AG04449 (cell line): ENCODE measurements at places on chromosomes 6 and 20.

GRCh38 chr6:145119081-145119480, 616.2 kb downstream of the EPM2A start:
- DNase-seq: no peak

DNA sequence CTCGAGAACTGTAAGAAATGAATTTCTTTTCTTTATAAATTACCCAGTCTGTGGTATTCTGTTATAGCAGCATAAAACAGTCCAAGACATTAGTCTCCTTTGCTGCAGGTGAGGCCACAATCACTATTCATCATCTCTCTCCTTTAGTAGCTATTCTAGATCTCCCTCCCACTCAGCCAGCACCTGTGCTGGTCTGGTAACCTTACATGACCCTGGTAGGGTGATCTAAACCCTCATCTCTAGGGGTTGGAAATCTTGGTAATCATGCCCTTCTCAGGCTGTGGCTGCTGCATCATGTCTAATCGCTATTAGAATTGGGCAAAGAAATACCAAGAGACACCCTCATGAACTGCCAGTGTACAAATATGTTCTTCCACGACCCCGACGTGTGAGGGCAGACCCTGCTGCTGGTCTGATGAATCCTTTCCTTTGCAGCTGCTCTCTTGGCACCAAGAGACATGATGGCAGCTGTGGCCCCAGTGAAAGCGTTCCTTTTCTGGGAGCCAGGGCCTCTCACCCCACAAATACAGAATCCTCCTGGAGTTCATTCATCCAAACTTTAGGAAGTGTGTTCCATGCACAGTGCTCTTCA, 23.0 kb upstream of the IGF2R start:
- DNase-seq: no peak

DNA sequence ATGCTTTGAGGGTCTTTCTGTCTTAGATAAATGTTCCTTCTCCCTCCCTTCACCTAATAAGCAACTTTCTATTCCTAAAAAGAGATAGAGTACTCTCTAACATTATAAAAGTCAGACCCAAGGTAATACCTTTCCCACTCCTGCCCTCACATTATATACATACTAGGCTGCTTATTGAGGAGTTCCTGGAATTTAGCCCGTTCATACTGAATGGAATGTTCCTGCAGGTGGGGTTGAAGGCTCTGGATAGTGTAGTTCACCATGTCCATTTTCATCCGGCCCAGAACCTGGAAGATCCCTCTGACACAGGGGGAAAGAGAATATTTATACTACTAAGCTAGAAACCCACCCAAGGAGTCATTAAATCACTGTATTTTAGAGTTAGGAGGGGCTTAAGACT, 20.4 kb downstream of the TCP11 start:
- no peak for DNase-seq

DNA sequence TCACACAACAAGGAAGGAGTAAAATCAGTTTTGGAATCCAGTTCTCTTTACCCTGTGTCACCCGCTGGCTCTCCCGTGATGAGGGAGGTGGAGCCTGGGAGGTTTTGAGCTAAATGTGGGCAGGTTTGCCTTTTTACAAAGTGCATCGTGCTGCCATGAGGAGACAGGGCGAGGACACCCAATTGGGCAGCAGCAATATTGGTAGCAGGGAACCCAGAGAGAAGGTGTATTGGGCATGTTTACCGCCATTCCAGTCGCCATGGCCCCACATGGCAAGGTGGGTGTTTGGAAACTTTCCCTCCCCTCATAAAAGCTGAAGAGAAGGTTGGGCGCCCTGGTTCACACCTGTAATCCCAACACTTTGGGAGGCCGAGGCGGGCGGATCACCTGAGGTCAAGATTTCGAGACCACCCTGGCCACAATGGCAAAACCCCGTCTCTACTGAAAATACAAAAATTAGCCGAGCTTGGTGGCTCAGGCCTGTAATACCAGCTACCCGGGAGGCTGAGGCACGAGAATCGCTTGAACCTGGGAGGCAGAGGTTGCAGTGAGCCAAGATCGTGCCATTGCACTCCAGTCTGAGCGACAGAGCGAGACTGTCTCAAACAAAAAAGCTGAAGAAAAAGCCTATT, 3.5 kb upstream of the UBE2V1 start:
- no peak for DNase-seq

DNA sequence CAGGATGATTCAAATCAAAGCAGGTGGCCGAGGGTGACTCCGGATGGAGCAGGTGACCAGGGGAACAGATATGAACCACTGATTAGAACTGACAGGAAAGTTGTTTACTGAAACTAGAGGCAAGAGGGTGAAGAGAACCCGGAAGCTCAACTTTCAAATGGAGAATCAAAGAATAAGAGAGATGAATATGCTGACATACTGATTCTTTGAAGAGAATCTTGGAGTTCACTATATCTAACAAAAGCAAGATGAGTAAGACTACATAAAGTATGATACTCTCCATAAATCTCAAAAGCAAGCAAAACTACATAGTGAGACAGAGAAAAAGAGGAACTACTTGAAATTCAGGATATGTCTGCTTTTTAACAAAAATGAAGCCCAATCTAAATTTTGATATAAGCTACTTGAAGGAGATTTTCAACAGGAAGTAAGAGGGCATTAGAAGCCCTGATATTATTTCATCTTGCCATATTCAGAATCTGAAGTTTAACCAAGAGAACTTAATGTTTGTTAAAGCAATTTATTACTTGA, 4.0 kb upstream of the UBD start:
- no peak for DNase-seq

- peak; percentile 7 for DNase-seq
Measured at GRCh38 chr20:20677186-20677585, 35.3 kb downstream of the RALGAPA2 start.

GRCh38 chr6:15810618-15811017, 147.8 kb upstream of the DTNBP1 start:
- no peak for DNase-seq

- no peak for DNase-seq
Measured at GRCh38 chr6:131819572-131820124, 11.8 kb downstream of the ENPP1 start.

DNA sequence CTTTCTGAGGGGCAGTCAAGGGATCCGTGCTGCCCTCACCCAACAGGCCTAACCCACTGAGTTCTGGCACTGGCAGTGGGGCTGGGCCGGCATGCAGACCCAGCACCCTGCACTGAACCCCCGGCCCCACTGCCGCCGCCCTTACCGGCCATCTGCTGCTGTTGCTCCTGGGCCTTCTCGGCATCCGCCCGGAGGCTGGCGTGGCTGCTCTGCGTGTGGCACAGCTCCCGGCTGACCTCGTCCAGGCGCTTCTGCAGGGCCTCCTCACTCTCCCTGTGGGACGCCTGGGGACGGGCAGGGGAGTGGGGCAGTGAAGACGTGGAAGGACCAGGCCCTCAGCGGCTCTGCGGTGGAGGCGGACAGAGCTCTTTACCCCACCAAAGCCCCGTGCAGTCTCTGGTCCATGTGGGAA, 52.4 kb downstream of the RRBP1 start:
- DNase-seq: no peak

DNA sequence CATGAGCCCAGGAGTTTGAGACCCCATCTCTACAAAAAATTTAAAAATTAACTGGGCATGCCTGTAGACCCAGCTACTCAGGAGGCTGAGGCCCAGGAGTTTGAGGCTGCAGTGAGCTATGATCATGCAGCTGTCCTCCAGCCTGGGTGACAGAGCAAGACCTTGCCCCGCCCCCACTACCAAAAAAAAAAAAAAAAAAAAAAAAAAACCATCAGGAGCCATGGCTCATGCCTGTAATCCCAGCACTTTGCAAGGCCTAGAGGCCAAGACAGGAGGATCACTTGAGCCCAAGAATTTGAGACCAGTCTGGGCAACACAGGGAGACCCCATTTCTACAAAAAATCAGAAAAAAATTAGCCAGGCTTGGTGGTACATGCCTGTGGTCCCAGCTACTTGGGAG, 159.1 kb downstream of the SOBP start:
- DNase-seq: no peak

- no peak for DNase-seq
Measured at GRCh38 chr20:20213526-20214121, 154.3 kb upstream of the INSM1 start.

- no peak for DNase-seq
Measured at GRCh38 chr20:59382157-59382725, 81.8 kb downstream of the EDN3 start.

- no peak for DNase-seq
Measured at GRCh38 chr20:2800521-2801285, at the start of gene CPXM1. TSS of gene CPXM1 (minus strand) at chr20:2800627. CDS start at chr20:2800572, 55 bp downstream.

GRCh38 chr20:37479925-37480691, 40.9 kb upstream of the NNAT start:
- DNase-seq: no peak

DNA sequence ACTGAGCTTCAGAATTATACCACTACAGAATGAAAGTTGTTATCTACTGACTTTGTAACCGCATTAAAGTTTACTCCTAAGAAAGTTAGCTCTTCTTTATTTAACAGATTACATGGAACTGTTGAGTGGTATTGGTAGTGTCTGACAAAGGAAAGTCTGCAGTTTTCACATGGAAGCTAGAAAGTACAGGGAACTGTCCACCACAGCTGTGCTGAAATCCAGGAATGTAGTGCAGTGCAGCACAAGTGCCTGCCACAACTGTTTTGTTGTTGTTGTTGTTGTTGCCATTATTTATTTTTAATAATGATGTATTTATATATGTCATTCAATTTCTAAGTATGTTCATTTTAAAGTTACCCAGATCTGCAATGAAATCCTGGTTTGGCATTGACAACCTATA, 464.9 kb downstream of the TBC1D32 start:
- DNase-seq: no peak

GRCh38 chr6:37210313-37210968, 40.5 kb downstream of the PIM1 start:
- peak; percentile 41 for DNase-seq

- DNase-seq: peak; percentile 81
Measured at GRCh38 chr6:81766482-81767069, 14.1 kb upstream of the TENT5A start.

DNA sequence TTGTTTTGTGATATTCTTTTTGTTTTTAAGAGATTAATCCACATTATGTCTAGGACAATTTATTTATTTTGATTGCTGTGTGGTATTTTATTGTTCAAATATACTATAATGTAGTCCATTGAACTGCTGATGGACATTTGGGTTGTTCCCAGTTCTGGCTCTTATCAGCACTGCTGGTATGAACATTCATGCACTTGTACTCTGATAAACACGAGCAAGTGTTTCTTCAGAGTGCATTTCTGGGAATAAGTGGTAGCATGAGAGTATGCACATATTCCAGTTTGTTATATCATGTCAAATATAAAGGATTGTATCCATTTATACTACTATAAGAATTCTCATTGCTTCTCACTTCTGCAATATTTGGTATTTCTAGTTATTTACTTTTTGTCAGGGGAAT, 7.1 kb downstream of the CALHM6 start:
- DNase-seq: no peak

DNA sequence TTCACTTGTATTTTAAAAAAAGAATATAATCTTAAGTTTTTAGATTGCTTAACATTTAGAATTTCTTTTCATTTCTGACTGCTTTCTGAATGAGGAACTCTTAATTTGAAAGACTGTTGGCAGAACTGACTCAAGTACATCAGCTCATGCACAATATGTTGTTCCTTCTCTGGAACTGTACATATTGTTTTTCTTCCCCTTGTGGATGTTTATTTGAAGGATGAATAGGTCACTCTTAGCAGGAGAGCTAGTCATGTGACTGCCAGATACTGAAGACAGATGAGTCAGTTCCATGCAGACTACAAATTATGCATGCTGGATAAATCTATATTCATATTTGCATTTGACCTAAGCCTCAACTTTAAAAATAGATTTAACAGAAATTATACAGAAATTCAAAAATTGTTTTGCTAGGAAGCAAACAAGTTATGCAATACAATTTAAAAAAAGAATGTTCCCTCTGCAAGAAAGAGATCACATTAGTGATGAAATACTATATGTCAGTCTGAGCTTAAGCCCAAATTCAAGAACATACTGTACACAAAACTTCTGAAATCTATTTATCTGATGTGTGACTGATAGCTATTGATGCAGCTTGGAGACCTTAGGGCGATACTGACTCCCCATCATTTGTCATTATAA, 1274.9 kb upstream of the GJE1 start:
- DNase-seq: peak; percentile 85

DNA sequence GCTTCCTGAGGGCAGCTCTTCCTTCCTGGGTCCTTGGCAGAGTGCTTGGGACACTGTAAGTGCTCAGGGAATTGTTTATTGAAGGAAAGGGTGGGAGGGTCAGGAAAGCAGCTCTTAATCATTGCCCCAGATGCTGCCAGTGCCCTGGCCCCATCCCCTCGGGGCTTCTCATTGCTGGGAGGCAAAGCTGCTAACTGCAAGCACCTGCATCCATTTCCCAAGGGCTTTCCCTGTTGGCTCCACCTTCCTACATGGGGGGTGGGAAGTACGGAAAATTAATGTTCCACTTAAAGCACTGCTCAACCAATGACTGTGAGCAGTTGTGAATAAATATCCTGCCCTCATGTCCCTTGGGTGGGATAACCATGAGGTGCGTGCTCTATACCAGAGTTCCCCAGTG, 56.4 kb downstream of the NDUFAF5 start:
- DNase-seq: no peak

- no peak for DNase-seq
Measured at GRCh38 chr20:52142757-52143156, 48.8 kb downstream of the ZFP64 start.

GRCh38 chr6:153959276-153959675, 79.8 kb upstream of the OPRM1 start:
- DNase-seq: no peak

- DNase-seq: no peak
Measured at GRCh38 chr6:16688436-16688835, 72.8 kb downstream of the ATXN1 start.

- no peak for DNase-seq
Measured at GRCh38 chr6:36064770-36065396, 37.3 kb downstream of the MAPK14 start.

DNA sequence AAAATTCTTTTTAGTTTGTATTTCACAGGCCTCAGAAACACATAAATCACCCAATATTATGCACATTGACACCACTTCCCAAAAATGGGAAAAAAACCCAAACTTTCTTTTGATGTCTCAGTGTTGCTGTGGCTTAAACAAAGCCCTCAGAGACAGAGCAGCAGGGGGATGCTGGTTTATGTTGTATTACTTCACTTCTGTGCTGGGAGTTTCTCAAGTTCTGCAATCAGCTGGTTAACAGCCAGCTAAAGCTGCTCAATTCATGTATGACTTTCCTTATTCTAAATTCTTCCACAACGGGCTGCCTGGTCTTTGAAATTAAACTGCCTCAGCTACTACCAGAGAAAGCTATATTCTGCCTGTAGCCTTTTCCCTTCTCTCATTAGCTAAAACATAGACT, 5.6 kb downstream of the FILIP1 start:
- peak; percentile 45 for DNase-seq

GRCh38 chr20:48933017-48933766, 11.7 kb downstream of the ARFGEF2 start:
- no peak for DNase-seq

DNA sequence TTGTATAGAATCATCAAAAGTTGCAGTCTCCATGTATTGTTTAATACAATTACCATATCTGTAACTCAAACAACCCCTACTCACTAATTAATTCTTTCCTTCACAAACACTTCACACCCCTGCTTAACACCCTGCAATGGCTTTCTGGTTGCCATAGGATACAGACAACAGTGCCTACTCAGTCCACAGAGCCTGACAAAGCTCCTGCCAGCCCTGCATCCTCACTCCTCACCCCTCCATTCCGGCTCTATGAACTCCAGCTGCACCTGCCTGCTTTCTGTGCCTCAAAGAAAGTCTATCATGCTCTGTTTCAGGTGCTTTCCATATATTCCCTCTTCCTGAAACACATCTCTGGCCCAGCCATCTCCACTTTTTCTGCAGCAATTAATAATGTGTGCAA, 253.4 kb downstream of the HACE1 start:
- DNase-seq: no peak

- no peak for DNase-seq
Measured at GRCh38 chr6:129696843-129697242, 13.1 kb downstream of the ARHGAP18 start.
